ENCODE measurements at places on chromosomes 3 and 15. TPM values are rescaled to one million over a fixed set of nuclear protein-coding genes. Genes with fewer than 3 reads are reported as not detected.

- DNase-seq, result peak; percentile 91
These were observed 109.3 kb downstream of the SHQ1 start for GRCh38 chr3:72738752-72739530.

TYRO3 gene
- total RNA-seq, result 6.2 TPM

GRCh38 chr15:66038387-66039116 is 169.3 kb downstream of the RAB11A start:
- no peak for DNase-seq

DNA sequence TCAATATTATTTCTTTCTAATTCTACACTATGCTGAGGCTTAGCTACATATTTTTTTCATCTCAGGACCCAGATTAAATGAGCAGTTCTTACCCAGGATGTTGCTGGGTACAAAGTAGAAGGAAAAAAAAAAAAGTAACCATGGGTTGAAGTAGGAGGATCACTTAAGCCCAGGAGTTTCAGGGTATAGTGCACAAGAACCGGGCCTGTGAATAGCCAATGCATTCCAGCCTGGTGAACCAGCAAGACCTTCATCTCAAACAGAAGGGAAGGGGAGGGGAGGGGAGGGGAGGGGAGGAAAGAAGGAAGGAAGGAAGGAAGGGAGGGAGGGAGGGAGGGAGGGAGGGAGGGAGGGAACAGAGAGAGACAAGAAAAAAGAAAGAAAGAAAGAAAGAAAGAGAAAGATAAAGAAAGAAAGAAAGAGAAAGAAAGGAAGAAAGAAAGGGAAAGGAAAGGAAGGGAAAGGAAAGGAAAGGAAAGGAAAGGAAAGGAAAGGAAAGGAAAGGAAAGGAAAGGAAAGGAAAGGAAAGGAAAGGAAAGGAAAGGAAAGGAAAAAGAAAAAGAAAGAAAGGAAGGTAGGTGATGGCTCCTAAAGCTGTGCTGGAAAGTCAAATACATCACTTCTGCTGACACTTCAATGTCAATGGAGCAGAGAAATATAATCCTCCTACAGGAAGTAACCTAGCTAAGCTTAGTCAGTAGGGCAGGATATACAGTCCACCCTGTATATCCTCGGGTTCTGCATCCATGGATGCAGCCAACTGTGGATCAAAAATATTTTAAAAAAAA is 206.8 kb upstream of the TGFBR2 start:
- DNase-seq, result no peak

MANF gene
- 229 TPM for total RNA-seq

FETUB gene
- not detected for total RNA-seq

- DNase-seq, result no peak
These were observed 143.9 kb downstream of the ZNF609 start for GRCh38 chr15:64604319-64604718.

GRCh38 chr15:71334434-71334833 is 219.2 kb downstream of the THSD4 start:
- no peak for DNase-seq

- DNase-seq, result no peak
These were observed 199.8 kb downstream of the TBC1D5 start for GRCh38 chr3:17542591-17542990.

NPHP3 gene
- 13.4 TPM for total RNA-seq

DNA sequence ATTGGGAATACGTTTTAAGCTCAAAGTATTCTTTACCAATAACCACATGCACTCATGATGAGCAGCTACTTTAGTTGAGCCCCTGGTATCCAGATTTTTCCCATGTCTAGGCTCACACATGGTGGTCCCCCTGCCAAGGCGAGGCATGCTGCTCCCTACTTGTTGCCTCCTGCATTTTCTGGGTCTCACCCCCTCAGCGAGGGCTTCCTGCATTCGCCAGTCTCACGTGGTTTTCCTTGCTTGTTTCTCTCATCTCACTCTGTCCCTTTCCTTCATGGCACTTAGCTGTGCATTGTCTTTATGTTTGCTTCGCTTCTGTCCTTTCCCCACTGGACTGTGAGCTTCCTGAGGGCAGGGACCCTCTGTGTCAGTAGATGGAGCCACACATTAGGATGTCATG is 99.2 kb downstream of the PDZRN3 start:
- no peak for DNase-seq

DNA sequence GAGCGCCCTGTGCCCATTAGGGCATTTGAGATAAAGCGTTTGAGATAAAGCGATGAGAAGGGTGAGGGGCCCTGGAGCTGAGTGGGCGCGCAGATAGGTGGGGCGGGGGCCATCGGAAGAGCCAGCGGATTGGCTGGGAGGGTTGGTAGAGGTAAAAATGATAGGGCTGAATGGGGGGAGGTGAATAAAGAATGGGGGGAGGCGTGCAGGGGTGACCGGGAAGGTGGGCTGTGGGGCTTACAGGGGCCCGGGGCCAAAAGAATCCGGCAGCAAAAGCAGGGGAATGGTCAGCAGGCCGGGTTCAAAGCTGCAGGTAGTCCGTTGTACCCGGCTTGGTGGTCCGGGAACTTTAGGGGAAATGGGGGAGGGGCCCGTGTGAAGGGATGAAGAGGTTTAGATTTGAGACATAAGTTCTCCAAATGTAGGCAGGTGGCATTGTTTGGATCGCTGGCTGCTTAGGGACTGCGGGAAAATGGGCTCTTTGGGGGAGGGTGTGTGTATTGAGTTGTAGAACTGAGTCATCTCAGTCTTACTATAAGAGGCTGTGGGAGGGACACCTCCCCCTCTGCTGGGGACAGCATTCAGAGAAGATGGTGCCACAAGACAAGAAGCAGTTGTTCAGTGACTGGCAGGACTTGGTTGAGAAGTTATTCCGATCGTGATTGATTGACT is 610 bp downstream of the ARID3B start:
- peak; percentile 90 for DNase-seq

DNA sequence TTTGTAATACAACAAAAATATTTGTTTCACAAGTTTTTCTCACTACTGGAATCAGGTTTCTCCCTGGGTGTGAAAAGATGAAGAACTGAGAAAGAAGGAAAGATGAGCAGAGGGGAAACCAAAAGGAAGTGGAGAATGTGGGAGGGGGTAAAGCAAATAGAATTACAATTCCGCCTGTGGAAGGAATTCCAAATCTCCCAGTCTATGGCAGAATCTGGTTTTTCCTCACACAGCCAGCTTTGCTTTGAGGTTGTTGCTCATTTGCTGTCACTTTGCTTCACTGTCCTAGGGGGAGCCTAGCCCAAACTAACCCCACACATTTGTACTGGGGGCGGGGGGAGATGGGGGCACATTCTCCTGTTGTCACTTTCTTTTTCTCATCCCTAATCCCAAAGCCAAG is 43.9 kb downstream of the RPL22L1 start:
- no peak for DNase-seq

CCR5 gene
- 2.3 TPM for total RNA-seq

DNA sequence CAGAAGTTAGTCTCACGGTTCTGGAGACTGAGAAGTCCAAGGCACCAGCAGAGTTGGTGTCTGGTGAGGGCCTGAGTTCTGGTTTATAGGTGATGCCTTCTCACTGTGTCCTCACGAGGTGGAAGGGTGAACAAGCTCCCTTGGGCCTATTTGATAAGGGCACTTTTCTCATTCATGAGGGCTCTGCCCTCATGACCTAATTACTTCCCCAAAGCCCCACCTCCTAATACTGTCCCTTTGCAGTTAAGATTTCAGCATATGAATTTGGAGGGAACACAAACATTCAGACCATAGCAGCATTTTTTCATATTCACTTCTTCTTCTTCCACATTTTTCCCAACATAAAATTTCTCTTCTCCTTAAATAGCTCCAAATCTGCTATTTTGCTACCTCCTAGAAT is 41.5 kb downstream of the TMEM41A start:
- DNase-seq, result no peak

EPHA3 gene
- not detected for total RNA-seq

DNA sequence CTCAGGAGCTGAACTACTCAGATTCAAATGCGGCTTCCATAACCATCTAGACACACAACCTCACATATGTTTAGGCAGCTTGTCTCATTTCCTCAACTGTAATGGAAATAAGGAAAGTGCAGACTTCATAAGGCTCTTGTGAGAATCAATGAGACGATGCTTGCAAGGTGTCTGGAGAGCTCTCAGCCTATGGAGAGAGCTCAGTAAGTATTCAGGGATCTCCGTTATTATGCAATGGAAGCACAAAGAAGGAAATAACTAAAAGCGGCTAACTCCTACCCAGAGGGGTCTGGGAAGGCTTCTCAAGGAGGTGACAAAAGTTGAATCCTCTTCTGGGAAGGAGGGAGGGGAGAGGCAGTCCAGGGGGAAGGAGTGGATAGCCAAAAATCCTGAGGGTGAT is 50.1 kb upstream of the LIPC start:
- DNase-seq, result no peak

ATP2B2 gene
- not detected for total RNA-seq

- DNase-seq, result no peak
These were observed 12.9 kb upstream of the TM6SF1 start for GRCh38 chr15:83094583-83094982.

DNA sequence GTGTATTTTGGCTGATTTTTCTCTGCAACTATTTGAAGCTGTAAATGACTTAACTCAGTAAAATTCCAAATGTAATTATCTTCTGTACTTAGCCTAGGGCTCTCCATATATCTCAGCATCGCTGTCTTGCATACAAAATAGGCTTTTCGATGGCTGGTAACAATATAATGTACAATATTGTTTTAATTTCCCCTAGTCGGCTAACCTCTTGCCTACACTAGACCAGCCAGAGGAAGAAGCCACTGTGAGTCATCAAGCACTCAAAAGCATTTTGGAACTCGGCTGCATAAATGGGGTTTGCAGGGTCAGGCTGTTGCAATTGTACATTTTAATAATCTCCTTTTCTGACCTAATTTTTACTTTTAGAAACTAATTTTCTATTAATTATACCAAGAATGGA is 583.8 kb downstream of the FOXP1 start:
- DNase-seq, result no peak

MBNL1 gene
- total RNA-seq, result 298 TPM

UROC1 gene
- not detected for total RNA-seq

GP5 gene
- 0.26 TPM for total RNA-seq

HTR3E gene
- total RNA-seq, result not detected

DNA sequence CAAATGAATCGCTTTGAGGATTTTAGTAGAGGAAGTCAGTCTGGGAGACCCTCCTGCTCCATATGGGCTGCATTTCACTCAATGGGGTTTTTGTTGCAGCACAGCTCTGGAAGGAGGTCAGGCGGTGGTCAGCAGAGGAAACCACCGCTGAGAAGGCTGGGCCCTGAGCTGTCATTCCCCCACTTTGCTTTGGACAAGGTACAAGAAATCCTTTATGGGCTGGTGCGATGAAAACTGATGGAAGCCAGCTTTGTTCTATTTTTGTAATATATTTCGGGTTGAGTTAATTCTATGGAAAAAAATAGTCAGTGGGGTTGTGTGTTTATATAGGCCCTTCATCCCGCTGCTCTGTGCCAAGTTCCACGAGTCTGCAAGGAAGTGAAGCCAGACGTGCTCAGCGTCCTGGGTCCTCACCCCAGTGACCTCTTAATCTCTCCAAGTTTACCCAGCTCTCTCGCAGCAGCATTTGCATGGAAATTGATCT is 157.1 kb upstream of the TMC3 start:
- no peak for DNase-seq

GRCh38 chr3:189900578-189900977 is 220.1 kb downstream of the P3H2 start:
- DNase-seq, result no peak

DNA sequence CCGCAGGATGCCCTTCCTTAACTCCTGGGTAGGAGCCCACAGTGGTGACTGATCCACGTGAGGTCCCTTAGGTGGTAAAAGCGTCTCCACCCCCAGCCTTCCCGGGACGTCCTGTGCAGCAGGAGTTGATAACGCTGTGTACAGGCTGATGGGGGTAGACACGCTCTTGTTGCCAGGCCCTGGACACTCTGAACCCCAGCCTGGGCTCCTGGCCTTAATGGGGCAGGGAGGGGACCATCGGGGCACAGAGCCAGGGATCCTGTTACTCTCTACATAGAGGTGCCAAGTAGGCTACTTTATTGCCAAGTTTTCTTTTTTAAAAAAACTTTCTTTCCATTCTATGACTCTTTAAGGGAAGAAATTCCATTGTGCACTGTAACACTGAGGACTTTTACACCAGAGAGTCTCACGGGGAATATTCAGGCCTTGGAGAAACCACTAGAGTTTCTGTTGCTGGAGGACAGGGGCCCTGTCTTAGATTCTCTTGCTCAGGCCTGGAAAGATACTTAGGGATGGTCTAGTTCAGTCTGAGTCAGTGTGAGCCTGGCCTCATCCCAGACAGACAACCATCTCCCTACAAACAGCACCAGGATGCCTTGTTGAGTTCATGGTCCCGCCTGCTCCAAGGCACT is 104.3 kb upstream of the RNU6-1 start:
- no peak for DNase-seq

DAPK2 gene
- total RNA-seq, result 4.3 TPM

- DNase-seq, result no peak
These were observed 17.4 kb downstream of the MFSD1 start for GRCh38 chr3:158819282-158819681.

DNA sequence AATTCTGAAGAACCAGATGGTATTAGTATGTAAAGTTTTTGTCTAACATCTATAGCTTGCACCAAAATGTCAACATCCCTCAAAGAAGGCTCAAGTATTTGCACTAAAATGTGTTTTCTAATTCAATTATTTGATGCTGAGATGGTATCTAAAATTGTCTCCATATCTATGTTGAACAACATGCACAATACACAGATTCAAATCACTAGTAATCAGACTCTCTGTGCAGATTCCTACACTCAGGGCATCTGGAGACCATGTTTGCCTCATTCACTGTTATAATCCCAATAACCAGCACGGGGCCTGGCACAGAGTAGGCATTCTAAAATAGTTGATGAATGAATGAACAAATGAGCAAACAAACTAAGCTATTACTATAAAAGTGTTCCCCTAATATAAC is 2.6 kb downstream of the FILIP1L start:
- DNase-seq, result no peak
